Stimulated activated CD4-positive, alpha-beta T cell treated with anti-CD3 and anti-CD28 coated beads, Interleukin-1b, Interleukin-23, amount 100 ng/mL, for 4 hours (primary cell): ENCODE measurements at places on chromosomes 6 and 20.

DNA sequence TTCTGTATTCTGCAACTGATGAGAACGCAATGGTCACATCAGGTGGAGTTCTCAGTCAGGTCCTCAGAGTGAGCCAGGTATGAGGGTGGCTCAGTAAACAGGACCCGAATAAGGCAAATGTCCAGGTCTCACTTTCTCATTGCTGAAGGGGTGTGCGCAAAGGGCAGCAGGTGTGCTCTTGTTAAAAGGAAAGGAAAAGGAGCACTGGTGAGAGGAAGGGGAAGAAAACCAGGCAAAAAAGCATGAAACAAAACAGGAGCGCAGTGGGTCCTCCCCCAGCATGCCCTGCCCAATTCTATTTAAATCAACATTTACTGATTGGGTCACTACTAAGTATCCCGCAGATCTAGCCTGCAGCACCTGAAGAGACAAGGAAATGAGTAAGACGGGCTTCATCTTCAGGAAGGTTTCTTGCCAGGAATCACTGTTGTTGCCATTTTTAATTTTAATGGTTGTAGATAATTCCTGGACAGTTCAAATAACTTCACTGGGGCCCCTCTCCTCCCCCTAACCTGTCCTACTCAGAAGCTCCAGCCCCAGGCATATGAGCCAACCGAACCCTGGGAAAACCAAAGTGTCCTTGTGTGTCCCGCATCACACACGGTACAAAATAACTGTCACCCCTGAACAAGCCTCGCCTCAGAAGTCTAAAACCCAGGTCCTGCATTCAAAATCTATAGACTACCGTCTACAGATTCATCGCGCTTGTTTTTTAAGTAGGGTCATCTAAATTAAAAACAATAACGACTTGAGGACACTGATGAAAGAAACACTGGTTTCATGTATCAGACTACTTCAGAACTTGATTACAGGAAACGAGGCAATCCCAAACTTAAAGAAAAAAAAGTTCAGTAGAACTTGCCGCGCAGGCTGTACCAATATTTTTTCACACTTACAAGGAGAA lies 980 bp downstream of the MBOAT1 start:
- no peak for DNase-seq

GRCh38 chr6:71510057-71510713 lies 221.6 kb downstream of the OGFRL1 start:
- no peak for DNase-seq

GRCh38 chr6:159979136-159979874 lies 10.4 kb downstream of the IGF2R start:
- peak; percentile 62 for DNase-seq

DNA sequence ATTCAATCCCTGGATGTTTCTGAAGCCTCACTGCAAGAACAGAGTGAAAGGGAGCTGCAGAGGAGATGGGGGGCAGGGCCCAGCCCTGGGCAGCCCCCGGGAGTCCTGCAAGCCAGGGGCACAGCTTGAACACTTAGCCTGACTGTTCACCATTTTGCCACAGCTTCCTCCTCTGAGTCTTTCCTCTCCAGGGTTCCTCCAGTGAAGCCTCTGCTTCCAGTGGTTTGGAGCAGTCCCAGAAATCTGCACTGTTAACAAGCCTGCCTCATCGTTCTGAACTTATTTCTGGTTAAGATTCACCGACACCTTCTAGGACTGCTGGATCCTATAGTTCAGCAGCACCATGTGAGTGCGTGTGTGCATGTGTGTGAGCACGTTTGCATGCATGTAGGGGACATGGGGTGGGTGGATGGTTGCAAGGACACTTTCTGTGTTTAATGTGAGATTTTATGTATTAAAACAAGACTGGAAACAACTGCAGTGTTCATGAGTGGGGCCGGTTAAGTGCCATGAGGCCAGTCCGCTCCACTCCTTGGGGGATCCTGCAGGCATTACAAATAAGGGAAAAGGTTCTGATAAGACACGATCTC lies 24.6 kb downstream of the CEBPB start:
- no peak for DNase-seq

GRCh38 chr20:40690836-40691565 lies 2.0 kb upstream of the MAFB start:
- DNase-seq = no peak

DNA sequence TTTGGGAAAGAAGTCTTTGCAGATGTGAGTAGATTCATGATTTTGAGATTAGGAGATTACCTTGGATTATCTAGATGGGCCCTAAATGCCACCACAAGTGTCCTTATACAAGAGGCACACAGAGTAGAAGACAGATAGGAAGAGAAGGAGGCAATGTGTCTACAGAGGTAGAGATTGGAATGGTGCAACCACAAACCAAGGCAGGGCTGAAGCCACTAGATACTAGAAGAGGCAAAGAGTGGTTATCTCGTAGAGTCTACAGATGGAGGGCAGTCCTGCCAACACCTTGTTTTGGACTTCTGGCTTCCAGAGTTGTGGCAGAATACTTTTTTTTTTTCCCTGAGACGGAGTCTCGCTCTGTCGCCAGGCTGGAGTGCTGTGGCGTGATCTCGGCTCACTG lies 138.3 kb upstream of the AKIRIN2 start:
- DNase-seq = no peak

GRCh38 chr6:83257791-83258190 lies 64.6 kb downstream of the RWDD2A start:
- DNase-seq = no peak

GRCh38 chr6:112296122-112296521 lies 41.8 kb upstream of the LAMA4 start:
- DNase-seq = no peak

GRCh38 chr6:166202321-166202733 lies 34.7 kb upstream of the TBXT start:
- no peak for DNase-seq

DNA sequence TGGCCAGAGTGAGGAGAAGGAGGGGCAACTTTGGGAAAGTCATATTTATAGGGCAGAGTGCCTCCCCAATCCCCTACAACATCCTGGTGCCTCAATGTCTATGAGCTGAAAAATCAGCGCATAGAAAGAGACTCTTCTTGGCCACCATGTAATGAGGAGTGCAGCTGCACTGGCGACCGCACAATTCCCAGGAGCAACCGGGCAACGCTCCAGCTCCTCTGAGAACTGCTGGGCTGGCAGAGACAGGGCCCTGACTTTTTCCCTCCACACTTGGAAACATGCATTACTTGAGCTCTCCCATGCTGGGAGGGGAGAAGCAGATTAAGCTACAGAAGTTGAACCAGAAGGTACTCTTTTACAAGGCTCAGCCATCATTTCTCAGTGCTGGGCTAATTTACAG lies 31.4 kb upstream of the MARCKS start:
- no peak for DNase-seq

DNA sequence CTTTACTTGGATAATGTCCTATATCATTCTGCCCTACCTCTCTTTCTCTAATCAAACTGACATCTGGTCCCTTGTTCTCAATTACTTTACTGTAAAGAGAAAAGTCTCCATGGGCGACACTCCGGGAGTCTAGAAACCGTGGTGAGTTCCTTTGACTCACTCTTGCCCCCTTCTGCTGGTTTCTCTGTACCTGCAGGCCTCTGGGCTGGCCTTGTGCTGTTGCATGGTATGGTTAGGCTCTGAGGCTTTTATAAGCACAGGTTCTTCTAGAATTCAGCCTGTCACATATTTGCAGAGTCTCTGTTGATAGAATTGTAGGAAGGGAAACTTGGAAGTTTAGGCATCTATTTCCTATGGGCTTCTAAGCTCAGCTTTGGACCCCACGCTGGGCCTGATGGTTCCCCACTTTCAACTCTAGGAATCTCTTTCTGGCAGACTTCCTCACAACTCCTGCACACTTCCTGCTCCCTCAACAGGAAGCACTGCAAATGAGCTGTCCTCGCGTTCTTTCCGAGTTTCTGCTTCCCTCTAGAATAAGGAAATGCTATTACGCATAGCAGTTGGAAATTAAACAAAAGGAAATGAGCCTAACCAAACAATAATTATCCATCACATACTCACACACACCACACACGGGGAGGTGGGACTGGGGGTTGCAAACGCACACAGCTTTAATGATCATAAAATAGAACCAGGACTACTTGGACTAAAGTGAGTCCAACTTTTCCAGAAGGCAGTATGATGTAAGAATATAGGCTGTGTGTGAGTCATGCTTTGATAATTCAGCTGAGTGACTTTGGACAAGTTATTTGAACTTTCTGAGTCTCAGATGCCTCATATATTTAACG lies 683.3 kb downstream of the QKI start:
- no peak for DNase-seq

DNA sequence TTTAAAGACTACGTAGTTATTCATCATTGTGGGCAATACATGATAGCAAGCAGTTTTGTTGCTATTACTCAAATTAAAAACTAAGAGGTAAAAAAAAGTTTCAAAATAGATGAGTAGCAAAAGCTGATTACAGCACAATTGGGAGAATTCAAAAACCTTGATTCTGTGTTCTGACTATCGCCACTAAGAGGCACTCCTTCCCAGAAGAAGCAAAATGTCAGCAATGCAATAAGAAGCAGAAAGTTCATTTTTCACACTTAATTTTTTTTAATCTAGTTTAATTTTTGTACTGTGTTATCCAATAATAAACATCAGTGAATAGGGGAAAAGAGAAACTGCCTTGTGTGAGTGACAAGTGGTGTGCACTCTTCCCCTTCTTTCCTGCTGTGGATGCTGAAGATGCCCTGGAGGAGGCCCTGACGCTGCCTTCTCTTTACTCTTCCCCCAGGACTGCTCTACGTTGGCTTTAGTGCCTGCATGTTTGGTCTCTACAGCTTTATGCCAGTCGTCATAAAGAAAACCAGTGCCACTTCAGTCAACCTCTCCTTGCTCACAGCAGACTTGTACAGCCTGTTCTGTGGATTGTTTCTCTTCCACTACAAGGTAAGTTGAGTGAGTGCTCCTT lies 263.2 kb upstream of the PLN start:
- no peak for DNase-seq

- DNase-seq = no peak
Measured at GRCh38 chr20:36881331-36881730, 5.4 kb downstream of the TLDC2 start.
